ENCODE measurements at places on chromosomes 13 and 19. TPM values are rescaled to one million over a fixed set of nuclear protein-coding genes. Genes with fewer than 3 reads are reported as not detected.

The SH2D3A gene
- total RNA-seq, result not detected

The OR10H1 gene
- total RNA-seq, result not detected

The RXFP2 gene
- not detected for total RNA-seq

The TEX101 gene
- total RNA-seq, result not detected

The GPC6 gene
- 5.1 TPM for total RNA-seq

The SHC2 gene
- total RNA-seq, result 19.6 TPM

The PGLYRP2 gene
- total RNA-seq, result not detected

The ERICH4 gene
- total RNA-seq, result not detected

The PPM1N gene
- 0.31 TPM for total RNA-seq

The MAST1 gene
- total RNA-seq, result 1.3 TPM

The CEACAM20 gene
- not detected for total RNA-seq

The VPS36 gene
- 45.3 TPM for total RNA-seq

The LYL1 gene
- total RNA-seq, result not detected

The KLHL1 gene
- total RNA-seq, result not detected

The KLK12 gene
- not detected for total RNA-seq

The KLK7 gene
- total RNA-seq, result not detected

DNA sequence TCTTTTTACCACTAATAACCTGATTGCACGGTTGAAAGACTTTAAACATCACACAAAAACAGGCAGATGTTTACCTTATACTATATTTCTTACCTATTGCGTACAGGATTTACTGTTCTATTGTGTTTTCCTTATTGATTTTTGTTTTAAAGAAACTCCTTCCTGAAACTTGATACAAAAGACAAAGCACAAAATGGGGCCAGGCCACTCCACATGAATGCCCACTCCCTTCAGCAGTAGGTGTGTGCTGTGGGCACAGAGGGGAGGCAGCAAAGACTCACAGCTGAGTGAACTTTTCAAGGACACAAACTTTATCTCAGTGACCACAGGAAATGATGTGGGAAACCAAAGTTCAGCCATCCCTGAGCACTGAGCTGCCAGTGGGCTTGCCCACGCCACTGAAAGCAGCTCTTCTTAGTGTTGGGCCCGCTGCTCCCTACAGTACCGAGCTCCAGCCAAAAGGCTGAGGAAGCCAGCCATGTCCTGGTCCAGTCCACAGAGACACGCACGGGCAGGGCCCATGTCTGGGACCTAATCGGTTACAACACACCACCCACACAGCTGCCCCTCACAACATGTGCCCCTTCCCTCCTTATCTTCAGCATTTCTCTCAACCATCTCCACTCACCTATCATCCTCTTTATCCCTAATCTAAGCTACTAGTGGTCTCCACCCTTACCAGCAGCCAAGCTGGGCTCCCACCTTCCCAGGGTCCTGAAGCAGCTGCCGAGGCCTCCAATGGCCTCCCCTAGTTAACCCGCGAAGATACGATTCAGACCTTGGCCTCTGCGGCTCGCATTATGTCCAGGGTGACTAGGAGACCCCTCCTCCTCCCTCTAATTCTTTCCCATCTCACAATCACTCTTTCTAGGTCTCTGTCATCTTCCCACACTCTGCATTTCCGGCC, 39.5 kb downstream of the ATP7B start:
- DNase-seq, result no peak

- no peak for DNase-seq
These were observed 449.3 kb downstream of the OXGR1 start for GRCh38 chr13:96544957-96545356.

- DNase-seq, result no peak
These were observed 853.2 kb downstream of the UQCRFS1 start for GRCh38 chr19:28359431-28360414.

GRCh38 chr19:38022791-38023670, 116.0 kb downstream of the SIPA1L3 start:
- DNase-seq, result no peak

GRCh38 chr13:74052402-74052928, 81.7 kb downstream of the KLF12 start:
- peak; percentile 19 for DNase-seq

DNA sequence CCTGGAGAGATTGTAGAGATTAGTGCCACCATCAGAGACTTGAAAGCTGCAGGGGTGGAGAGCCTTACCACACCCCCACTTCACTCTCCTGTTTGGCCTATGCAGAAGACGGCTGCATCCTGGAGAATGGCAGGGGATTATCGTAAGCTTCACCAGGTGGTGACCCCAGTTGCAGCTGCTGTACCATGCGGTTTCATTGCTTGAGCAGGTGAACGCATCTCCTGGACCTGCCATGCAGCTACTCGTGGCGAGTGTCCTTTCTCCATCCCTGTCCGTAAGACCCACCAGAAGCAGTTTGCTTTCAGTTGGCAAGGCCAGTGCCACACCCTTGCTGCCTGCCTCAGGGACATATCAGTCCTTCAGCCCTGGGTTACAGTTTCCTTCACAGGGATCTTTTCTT, 21.2 kb downstream of the PPP5C start:
- DNase-seq, result no peak

GRCh38 chr19:14555918-14556661, 15.8 kb downstream of the NDUFB7 start:
- DNase-seq, result peak; percentile 62

DNA sequence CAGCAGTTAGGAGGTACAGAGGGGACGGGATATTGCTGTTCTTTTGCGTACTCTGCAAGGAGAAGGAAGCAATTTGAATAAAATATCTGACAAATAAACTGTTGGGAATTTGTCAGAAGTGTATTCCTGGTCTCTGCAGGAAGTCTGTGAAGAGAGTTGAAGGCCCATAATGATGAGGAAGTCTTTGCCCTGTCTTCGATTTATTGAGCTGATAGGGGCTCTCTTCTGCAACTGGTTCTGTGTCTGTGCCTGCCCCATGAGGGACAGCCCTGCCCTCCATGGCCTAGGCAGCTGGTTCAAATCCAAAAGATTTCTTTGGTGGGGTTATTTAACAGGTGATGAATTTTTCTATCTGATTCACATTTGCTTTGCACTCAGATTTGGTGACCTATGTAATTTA, 339.7 kb upstream of the EDNRB start:
- no peak for DNase-seq

GRCh38 chr13:39417643-39418042, 185.3 kb downstream of the LHFPL6 start:
- DNase-seq, result peak; percentile 40

- no peak for DNase-seq
These were observed 7.5 kb upstream of the ZNF808 start for GRCh38 chr19:52520013-52520412.

DNA sequence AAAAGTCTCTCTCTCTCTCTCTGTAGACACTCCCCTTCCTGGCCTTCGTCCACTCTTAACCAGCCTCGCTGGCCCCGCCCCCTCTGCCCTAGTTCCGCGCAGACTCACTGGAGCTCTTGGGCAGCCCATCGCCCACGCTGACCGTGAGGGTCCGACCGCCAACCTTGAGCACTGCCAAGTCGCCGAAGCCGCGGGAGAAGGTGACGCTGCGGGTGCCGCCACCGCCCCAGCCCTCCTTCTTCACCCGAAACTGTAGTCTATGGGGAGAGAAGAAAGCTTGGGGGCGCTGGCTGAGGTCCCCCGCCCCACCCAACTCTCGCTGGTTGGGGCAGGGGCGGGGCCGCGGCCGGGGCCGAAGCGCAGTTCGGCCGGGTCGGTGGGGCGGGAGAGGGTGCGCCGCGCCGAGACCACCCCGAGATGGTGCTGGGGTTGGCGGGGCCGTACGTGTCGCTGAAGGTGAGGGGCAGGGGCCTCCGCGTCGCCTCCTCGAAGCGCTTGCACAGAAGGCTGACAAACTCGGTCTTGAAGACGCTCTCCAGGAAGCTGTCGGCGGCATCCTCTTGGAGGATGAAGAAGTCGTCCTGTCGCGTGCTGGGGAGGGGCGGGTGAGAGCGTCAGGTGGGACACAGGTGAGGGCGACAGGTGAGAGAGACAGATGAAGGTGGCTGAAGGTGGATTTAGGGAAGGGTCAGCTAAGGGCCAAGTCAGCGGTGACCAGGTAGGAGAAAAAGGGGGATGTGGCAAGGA, 12.6 kb upstream of the ZNF414 start:
- DNase-seq, result peak; percentile 88

GRCh38 chr19:45121827-45122345, 28.9 kb downstream of the PPP1R37 start:
- no peak for DNase-seq

GRCh38 chr13:50936679-50937078, 27.1 kb downstream of the RNASEH2B start:
- no peak for DNase-seq

- DNase-seq, result no peak
These were observed 21.9 kb downstream of the CILP2 start for GRCh38 chr19:19559931-19560330.

- no peak for DNase-seq
These were observed 1.8 kb downstream of the MBD3 start for GRCh38 chr19:1590641-1591397.

- DNase-seq, result peak; percentile 6
These were observed 1.5 kb downstream of the ZNF235 start for GRCh38 chr19:44303320-44303719.

GRCh38 chr13:98930151-98930591, 47.7 kb downstream of the DOCK9 start:
- no peak for DNase-seq

- no peak for DNase-seq
These were observed 153.7 kb upstream of the ARGLU1 start for GRCh38 chr13:106721599-106721998.

- DNase-seq, result no peak
These were observed 18.0 kb downstream of the ZNF91 start for GRCh38 chr19:23377276-23377675.

DNA sequence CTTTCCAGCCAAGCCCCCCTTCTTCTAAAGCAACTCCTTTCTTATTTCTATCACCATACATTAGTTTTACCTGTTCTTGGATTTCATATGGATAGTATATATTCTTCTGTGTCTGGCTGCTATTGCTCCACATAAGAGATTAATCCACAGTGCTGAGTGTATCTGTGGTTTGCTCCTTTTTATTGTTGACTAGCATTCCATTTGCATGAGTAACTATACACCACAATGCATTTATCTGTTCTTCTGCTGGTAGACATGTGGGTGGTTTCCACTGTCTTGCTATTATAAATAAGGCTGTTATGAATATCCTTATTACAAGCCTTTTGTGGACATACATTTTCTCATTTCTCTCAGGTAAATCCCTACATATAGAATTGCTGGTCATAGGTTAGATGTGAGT, 138.2 kb downstream of the SLC7A1 start:
- DNase-seq, result peak; percentile 88

GRCh38 chr13:85738696-85739320, 60.4 kb downstream of the SLITRK6 start:
- no peak for DNase-seq

DNA sequence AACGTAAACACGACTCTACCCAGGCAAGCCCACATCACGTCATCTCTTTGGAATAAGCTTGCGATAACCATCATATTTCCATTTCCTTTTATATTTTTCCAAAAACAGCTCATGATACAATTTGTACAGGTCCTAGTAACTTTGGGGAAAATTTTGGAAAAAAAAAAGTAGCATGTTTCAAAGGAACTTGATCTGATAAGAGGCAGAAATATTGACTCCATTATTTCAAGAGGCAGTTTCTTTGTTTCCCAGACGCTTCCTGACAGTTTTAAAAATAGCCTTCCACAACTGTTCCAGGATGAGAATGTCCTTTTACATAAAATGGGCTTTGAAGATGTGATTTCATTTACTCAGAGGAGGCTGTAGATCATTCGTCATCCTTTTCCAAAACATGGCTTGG, 23.1 kb downstream of the KLF2 start:
- no peak for DNase-seq

DNA sequence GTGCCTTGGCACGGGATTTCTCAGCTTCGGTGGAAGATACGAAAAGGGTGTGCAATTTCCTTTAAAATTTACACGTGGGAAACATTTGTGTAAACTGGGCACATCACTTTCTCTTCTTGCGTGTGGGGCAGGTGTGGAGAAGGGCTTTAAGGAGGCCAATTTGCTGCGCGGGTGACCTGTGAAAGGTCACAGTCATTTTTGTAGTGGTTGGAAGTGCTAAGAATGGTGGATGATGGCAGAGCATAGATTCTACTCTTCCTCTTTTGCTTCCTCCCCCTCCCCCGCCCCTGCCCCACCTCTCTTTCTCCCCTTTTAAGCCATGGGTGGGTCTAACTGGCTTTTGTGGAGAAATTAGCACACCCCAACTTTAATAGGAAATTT, 7.2 kb downstream of the SLITRK5 start:
- DNase-seq, result no peak

Measured in A172 (cell line).